Activated CD4-positive, alpha-beta T cell treated with anti-CD3 and anti-CD28 coated beads, Interleukin-10, Interleukin-2, amounts not matched to agents 100 ng/mL and 50 ng/mL, durations not matched to agents 16 hours and 8 hours (primary cell): ENCODE measurements at places on chromosomes 5 and 9.

DNA sequence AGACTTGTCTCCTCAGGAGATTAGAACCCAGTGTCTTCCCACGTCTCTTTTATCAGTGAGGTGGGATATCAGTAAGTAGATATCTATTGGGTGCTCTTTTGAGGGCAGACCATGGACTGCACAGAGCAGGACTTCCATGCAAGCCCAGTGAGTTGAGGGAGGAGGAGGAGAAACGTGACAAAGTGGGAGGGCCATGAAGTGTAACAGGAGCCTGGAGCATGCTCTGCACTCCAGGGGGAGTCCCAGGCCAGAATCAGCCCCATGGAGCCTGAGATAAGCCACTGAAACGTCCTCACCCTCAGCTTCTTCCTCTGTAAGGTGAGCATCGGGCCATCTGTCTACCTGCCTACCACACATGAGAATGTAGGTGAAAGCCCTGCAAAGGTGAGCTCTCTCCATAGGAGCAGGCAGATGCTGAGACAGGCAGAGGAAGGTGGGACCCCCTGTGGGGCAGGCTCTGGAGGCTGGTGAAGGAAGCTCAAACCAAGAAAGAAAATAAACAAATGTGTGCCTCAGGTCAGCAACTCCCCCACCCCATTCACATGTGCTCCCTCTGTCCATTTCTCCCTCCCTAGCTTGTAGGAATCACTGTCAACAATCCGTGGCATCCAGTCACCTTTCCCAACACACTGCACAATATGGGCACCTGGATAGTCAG lies 87.4 kb downstream of the NRG2 start:
- DNase-seq: no peak

- DNase-seq: no peak
These were observed 44.3 kb downstream of the EPB41L4A start for GRCh38 chr5:112374818-112375217.

- DNase-seq: no peak
These were observed 46.4 kb downstream of the SEMA5A start for GRCh38 chr5:9499498-9499876.

GRCh38 chr5:132019857-132020555 lies 8.5 kb upstream of the ACSL6 start:
- peak; percentile 94 for DNase-seq

DNA sequence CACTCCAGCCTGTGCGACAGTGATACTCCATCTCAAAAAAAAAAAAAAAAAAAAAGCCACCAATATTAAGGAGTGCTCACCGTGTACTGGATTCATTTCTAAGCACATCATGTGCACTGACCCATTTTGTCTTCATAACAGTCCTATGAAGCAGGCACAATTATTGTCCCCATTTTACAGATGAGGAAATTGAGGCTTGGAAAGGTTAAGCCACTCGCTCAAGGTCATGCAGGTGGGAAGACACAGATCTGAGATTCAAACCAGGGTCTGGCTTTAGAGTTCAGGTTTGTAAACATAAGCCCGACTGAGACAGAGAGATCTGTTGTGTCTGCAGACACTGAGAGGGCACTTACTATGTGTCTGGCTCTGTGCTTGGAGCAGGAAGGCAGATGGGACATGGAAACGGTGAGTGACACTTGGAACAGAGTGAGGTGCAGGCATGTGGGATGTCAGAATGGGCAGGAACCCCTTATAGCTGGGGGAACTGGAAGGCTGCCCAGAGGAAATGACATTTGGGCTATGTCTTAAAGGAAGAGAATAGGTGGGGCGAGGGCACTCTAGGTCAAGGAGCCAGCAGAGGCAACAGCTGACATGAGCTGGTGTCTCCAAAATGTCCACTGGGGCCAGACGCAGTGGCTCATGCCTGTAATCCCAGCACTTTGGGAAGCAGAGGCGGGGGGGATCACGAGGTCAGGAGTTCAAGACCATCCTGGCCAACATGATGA lies 69.9 kb downstream of the STK10 start:
- no peak for DNase-seq

DNA sequence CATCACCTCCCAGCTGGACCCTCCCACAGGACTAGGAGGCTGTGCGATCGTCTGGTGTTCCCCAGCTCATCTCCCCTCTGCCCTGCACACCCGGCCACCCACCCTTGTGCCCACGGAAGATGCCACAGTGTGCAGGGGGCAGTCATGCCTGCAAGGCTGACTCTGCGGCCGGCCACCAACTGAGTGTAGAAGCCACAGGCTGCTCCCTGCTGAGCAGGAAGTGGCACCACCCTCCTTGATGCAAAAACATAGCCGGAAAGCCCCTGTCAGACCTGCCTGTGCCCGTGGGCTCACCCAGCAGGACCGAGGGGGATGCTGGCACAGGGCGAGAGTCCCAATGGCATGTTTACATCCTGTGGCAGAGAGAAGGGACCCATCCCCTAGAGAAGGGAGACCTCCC lies 40.3 kb upstream of the SLC12A7 start:
- no peak for DNase-seq

- DNase-seq: no peak
These were observed 161.8 kb downstream of the PJA2 start for GRCh38 chr5:109247986-109248385.

- no peak for DNase-seq
These were observed 2.8 kb downstream of the RXRA start for GRCh38 chr9:134328841-134329575.

- DNase-seq: no peak
These were observed 10.6 kb downstream of the TMEM167A start for GRCh38 chr5:83066548-83067110.

- DNase-seq: no peak
These were observed 176.0 kb downstream of the MED10 start for GRCh38 chr5:6202149-6202967.

GRCh38 chr9:104927912-104928740 lies at the start of gene ABCA1:
Gene ABCA1, minus strand, starts transcription at chr9:104928155. Its CDS starts 24,476 bp downstream, at chr9:104903679.
- peak; percentile 65 for DNase-seq

DNA sequence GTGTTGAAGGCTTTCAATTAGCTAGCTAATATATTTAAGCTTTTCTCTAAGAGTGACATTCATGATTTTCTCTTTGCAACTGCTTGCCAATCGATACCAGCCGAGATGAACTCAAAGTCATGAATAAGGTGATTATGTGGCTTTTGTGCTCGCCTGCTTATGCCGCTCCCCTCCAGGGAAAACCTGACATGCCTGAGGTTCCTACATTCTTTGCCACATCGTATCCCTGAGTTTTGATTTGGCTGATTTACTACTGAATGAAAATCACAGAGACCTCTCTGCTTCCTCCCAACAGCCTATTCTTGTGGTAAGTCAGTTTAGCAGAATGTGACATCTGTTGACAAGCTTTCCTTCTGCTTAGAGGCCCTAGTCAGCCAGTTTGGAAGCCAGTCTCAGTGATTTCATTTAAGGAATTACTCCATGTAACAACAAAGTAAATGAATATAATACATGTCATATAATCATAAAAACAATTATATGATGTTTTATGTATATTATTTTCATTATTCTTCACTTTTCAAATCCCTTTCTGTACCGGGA lies 513.4 kb downstream of the CSNK1G3 start:
- DNase-seq: no peak

DNA sequence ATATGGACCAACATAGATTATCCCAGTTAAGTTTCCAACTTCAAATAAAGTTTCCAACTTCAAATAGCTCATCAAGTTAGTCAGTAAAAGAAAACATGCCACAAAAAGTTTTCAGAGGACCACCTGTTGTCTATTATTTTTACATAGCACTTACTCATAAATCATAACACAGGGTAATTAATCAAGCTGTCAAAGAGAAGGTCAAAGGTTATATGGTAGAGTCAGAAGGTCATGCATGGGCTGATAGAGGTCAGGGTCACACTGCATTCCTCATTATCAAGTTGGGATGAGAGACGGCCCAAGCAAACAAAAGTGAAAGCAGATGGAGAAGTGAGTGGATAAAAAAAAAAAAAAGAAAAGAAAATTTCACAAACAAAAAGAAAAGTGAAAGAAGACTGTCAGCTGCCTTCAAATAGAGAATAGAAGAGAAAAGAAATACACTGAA lies 145.5 kb upstream of the POU5F2 start:
- DNase-seq: no peak

DNA sequence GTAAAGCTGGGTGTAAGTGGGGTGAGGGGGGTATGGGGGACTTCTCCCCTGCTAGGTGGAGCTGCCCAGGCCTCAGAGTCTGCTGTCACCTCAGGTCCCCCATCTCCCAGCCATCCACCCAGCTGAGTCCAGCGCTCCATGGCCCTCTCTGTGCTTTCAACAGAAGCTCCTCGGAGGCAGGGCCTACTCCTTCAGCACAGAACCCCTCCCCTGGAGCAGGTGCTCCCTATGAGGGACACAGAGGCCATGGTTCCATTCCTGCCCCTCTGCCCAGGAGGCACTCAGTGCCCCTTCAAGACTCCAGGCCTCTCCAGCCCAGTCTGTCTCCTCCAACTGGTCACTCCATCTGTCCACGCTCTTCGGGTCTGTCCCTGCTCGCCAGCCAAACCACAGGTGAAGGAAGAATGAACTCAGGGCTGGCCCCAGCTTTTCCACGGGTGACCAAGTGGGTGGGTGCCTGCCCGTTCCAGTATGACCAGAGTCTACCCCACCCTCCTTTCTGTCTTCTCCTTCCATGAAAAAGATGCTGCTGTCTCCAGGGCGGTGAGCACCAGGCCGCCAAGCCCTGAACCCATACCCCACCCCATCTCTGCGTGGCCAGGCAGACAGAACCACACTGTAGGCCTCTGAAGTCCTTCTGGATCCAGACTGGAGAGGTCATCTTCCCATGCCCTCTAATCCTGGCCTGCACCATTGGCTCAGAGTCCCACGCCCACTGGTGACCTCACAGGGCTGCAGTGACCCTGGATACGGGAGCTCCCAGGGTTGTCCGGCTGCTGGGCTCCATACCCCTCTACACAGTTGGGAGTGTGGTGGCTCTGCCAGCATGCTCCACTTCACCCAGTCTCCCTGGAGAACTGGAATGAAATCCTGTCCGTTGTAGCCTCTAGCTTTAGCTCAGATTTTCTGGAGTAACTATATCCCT lies 11.9 kb downstream of the GBGT1 start:
- no peak for DNase-seq

GRCh38 chr5:176547802-176548201 lies 1.3 kb upstream of the CDHR2 start:
- DNase-seq: peak; percentile 45

DNA sequence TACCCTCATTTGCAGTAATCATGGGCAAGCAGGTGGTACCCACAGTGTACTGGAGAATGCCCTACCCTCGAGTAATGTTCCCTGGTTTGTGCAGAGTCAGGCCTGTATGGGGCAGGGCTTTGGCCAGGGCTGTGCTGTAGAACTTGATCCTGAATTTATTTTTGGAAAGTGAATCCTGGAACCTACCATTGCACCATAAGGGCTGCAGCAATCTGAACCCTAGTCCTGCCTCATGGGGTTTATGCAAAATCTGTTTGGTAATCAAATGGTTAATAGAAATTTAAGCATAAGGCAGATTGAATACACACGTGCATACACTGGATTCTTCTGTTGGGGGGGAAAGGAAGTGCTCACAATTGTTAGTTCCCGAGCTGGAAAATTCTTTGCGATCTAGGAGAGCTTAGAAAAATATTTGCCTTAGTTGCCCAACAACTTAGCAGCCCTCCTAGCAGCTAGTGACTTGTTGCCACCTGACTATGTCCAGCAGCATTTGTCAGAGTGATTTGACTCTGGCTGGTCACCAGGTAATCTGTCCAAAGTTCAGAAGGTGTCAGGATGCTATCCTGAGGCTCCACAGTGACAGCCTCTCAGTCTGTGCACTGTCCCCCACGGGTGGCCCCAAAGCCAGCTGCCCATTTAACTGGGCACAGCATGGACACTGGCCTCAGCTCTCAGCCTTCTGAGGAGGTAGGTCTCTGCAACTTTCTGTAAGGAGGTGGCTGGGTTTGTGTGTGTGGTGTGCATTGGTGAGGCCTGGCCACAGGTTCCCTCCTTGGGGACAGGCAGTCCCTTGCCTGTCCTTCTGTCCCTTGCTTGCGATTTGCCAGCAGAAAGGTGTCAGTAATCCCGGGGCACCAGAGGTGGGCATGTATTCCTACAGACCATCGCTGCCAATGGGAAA lies 8.3 kb downstream of the MVB12B start:
- DNase-seq: no peak

DNA sequence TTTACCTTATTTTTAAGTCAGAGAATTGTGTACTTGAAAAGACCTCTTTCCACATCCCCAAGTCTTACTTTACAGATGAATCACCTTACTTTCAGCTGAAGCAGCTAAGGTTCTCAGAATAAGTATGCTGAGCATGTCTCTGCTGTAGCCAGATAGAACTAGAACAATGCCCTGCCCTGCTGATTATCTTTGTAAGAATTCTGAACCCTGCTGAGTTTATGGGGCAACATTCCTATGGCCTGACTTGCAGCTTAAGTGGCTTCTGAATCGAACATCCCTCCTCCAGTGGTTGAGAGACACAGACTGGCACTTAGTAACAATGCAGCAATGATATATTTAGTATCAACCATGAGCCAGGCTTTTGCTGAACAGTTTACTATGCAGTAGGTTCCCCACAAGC lies 592.0 kb upstream of the WWC1 start:
- no peak for DNase-seq

DNA sequence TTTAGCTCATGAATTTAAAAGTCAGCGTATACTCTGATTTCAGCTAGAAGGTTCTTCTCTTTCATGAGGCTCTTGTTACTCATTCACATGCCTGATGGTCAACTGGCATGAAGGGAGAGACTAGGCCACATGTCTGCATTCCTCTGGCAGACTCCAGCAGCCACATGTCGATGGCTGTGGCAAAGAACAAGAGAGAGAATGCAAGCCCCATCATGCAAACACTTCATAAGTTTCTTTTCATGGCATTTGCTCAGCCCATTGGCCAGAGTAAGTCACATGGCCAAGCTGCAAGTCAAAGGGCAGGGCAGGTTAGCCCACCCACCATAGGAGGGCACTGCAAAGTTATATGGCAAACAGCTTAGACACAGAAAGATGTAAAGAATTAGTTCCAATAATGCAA lies 5.4 kb downstream of the KCNV2 start:
- DNase-seq: peak; percentile 2

DNA sequence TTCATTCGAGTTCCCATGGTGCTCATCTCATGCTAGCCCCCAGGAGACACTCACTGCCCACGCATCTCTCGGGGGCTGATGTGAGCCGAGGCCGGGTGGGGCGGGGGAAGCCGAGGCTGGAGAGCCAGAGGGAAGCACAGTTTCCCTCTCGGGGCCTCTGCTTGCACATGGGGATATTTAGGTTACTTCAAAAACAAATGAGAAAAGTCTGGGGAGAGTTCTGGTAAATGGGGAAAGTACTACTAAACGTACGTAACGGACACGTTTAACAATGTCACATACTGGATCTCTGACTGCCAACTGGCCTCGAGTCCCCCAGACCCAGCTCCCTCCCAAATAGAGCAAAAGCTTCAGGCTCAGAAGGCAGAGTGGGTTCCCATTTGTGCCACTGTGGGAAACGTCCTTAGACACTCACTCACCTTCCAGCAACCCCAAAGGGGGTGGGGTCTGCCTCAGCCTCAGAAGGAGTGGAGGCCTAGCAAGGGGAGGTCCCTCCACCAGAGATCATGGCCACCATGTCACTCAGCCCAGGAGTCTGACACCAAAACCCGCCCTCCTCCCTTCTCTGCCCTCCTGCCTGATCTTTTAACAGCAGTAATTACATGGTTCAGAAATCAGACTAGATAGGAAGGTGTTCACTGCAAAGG lies 33.8 kb upstream of the NTNG2 start:
- no peak for DNase-seq
